Stimulated activated CD8-positive, alpha-beta memory T cell treated with anti-CD3 and anti-CD28 coated beads, Interleukin-4, amount 100 ng/mL, for 24 hours (primary cell): ENCODE measurements at places on chromosomes 3 and 15.

GRCh38 chr3:50627407-50628051 lies 10.6 kb downstream of the MAPKAPK3 start:
- DNase-seq, result no peak

- no peak for DNase-seq
Measured at GRCh38 chr3:171860830-171861535, 17.8 kb downstream of the TMEM212 start.

DNA sequence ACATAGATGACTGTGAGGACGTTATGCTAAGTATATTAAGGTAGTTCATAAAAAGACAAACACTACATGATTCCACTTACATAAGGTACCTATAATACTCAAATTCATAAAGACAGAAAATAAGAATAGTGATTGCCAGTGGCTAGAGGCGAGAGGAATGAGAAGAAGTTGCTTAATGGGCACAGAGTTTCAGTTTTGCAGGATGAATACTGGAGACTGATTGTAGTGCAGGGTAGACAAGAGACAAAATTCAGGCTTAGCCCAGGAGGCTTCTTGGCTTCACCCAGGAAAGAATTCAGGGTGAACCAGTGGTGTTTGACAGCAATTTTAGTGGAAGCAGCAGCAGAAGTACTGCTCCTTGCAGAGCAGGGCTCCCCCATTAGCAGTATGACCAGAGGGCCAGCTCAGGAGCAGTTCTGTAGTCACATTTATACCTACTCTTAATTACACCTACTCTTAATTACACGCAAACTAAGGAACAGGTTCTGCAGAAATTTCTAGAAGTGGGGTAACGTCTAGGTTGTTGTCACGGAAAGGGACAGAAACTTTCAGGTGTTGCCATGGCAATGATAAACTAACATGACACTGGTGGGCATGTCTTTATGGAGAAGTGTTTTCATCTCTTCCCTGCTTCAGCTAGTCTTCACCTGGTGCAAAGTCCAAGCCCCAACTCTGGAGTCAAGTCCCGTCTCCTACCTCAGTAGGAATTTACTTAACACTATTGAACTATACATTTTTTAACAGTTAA lies 55.2 kb downstream of the TBL1XR1 start:
- DNase-seq, result no peak

DNA sequence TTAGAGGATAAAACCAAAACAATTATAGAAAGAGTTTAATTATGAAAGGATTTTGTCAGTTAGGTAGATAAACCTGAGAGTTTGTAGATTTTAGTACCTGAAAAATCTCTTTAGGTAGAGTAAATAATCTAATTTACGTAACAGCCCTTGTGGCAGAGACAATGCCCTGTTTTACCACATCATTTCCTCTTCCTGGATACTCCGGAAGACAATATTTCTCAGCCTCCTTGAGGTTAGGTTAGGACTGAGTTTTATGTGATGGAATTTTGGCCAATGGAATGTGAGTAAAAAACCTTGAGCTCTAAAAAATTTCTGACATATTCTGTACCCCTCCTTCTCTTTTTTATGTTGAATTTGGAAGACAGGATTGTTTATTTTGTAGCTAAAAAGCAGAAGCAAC lies 50.7 kb upstream of the TPRG1 start:
- no peak for DNase-seq

GRCh38 chr3:143163562-143164100 lies 44.1 kb downstream of the CHST2 start:
- DNase-seq, result no peak

- DNase-seq, result no peak
Measured at GRCh38 chr15:93372208-93372864, 283.3 kb upstream of the RGMA start.

DNA sequence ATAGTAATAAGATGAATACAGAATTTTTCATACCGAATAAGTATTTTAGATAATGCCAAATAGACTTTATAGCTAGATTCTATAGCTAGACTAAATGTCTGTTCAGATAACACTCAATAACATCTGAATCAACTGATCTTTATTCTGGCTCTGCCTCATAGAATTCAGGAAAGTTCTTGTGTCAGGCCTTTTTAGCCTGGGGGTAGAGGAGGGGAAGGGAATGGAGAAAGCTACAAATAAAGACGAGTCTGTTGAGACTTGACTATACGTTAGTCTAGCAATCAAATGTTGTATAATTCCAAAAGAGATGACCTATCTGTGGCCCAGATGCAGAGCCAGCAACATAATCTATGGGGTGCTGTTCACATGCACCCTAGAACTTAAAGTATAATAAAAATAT lies 106.6 kb upstream of the ABI3BP start:
- DNase-seq, result no peak

GRCh38 chr3:18483226-18483625 lies 58.1 kb upstream of the SATB1 start:
- no peak for DNase-seq

- no peak for DNase-seq
Measured at GRCh38 chr15:97991972-97992541, 31.6 kb downstream of the ARRDC4 start.

DNA sequence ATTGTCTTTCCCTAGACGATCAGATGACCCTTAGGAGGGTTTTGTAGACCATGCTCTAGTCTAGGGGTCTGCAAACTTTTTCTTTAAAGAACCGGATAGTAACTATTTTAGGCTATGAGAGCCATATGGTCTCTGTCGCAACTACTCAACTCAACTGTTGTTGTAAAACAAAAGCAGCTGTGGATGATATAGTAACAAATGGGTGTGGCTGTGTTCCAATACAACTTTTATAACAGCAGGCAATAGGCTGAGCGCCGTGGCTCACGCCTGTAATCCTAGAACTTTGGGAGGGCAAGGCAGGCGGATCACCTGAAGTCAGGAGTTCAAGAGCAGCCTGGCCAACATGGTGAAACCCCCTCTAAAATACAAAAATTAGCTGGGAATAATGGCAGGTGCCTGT lies 6.1 kb upstream of the CMTM6 start:
- DNase-seq, result no peak

DNA sequence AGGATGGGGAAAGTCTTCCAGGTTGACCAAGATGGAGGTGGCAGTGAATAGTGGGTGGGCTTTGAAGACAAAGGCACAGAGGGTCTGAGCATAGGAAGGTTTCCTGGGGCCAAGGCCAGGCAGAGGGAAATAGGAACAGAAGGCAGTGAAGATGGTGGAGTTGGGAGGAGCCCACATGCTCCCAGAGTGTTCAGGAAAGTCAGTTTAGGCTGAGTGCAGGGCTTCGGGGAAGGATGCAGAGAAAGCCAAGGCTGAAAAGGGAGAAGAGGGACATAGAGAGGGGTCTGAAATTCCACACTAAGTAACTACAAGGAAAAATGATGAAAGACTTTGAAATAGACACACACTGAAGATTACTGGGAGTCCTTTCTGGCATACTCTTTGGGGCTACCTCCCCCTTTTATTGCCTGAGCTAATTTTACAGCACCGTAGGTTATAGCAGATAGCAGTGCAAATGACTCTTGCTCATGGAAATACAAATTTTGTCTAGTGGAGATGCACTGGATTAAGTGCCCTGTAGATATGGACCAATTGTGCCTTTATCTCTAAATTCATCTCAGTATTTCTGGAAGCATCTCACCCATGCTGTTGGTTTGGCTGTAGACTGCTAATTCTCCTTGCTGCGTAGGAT lies 3.8 kb downstream of the CX3CR1 start:
- DNase-seq, result no peak

GRCh38 chr3:42043099-42043813 lies 47.9 kb upstream of the TRAK1 start:
- no peak for DNase-seq

GRCh38 chr3:73624017-73624820 lies 522 bp downstream of the PDZRN3 start:
- no peak for DNase-seq

DNA sequence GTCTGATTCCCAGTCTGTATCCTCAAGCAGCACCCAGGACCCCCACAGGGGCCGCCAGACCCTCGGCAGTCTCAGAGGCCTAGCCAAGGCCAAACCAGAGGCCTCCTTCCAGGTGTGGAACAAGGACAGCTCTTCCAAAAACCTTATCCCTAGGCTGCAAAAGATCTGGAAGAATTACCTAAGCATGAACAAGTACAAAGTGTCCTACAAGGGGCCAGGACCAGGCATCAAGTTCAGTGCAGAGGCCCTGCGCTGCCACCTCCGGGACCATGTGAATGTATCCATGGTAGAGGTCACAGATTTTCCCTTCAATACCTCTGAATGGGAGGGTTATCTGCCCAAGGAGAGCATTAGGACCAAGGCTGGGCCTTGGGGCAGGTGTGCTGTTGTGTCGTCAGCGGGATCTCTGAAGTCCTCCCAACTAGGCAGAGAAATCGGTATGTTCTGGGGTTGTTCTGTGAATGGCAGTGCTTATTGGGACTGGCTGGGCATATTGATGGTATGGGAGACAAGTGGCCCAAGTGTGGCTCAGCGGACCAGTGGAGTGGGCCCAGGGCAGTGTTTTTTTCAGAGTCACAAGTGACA lies 96.3 kb downstream of the RPL39L start:
- no peak for DNase-seq

- DNase-seq, result no peak
Measured at GRCh38 chr3:100136921-100137320, 22.6 kb upstream of the FILIP1L start.

DNA sequence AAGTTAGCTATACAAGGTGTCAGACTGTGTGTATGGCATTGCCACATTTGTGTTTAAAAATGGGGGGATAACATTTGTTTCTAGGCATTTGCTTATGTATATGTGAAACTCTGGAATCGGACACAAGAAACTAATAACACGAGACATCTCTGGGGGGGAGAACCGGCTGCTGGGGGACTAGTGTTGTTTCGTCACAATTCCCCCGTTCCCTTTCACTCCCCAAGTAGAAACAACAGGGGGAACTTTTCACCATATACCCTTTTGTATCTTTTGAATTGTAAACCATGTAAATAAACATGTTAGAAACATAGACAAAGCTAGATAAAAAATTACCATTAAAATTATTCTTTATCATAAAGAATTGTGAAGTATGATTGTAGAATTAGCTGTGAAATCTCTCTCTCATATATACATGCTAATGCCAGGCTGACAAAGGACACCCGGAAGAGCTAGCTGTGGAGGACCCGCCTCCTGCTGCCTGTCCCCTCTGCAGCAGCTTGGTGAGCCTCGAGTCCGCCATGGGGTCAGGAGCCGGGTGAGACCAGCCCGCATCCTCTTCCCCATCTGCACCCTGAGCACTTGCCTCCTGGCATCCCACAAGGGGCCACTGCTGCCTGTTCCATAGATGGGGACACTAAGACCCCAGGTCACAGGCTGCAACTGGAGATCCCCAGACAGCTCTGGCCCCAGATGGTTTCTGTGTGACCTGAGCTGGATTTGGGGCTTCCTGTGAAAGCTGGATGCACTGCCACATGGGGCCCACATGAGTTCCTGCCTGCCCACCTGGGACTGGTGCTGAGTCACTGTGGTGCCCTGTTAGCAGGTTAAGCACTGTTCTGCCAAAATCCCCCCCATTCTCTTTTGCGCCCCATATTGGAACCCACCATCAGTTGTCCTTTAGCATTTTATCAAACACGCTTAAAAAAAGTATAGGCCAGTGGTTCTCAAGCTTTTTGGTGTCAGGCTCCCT lies 91.6 kb downstream of the IQSEC1 start:
- no peak for DNase-seq

- DNase-seq, result no peak
Measured at GRCh38 chr3:30084971-30085403, 521.4 kb upstream of the TGFBR2 start.

DNA sequence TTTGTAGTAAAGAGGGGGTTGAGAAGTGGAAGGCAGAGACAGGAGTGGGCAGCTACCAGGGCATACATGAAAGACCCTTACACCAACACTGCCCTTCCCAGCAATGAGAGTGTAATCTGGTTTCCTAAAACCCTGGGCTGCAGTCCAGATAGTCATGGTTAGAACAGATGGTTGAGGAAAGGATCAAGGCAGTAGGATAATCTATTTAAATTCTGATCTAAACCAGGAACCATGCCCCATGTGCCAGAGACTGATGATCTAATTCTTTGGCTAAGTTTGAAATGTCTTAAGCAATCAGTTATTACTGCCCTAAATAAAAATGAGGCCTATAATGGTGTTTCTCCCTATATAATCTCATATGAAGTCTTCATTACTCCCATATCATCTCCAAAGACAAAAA lies 59.6 kb downstream of the PRTG start:
- no peak for DNase-seq

GRCh38 chr15:32866454-32867312 lies 148.9 kb downstream of the GREM1 start:
- DNase-seq, result no peak

- no peak for DNase-seq
Measured at GRCh38 chr3:23743141-23743784, 62.5 kb upstream of the UBE2E1 start.

GRCh38 chr15:84151205-84151931 lies 84.2 kb upstream of the GOLGA6L4 start:
- DNase-seq, result no peak

DNA sequence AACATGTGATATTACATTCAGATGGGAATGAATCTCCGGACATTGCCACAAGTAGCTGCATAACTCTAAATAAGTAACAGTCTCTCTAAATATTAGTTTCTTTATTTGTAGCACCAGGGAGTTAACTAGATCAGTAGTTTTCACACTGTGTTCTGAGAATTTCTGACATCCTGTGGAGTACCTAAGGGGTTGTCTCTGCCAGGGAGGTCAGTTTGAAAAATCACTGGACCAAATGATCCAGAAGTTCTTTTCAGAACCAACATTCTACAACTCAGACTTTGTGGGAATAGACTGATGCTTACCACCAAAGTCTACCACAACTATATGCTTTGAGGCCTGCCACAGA lies 9.0 kb upstream of the ILDR1 start:
- no peak for DNase-seq

- DNase-seq, result no peak
Measured at GRCh38 chr3:13167829-13168228, 94.6 kb upstream of the IQSEC1 start.

DNA sequence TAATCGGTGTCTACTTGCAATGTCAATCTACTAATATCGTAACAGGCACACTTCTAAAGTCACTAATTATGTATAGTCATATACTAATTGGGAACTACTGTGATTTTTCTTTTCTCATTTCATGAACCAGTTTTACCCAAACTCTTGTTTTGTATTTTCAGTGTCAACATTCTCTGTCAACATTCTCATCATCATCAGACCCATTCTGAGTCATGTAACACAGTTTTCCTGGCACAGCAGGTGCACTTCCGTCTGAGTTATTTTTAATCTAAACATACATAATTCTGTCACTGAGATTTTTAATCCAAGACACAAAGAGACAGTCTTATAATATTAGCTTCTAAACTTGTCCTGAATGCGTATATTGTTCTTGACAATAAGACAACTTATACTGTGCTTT lies 205.1 kb upstream of the EIF1B start:
- no peak for DNase-seq

- DNase-seq, result no peak
Measured at GRCh38 chr3:24047513-24047912, 102.4 kb downstream of the NR1D2 start.
